Kidney (tissue), 22 donors: ENCODE measurements at places on chromosomes 16 and 17. TPM values are rescaled to one million over a fixed set of nuclear protein-coding genes. Genes with fewer than 3 reads are reported as not detected.

The TSPOAP1 gene
- 12.5 TPM for polyA plus RNA-seq

The BRICD5 gene
- polyA plus RNA-seq: 8.2 TPM

The PRKCB gene
- 0.62 TPM for polyA plus RNA-seq

The KRT36 gene
- polyA plus RNA-seq: not detected

The SPNS2 gene
- polyA plus RNA-seq: 75.1 TPM

GRCh38 chr16:11079652-11080187 is 135.4 kb downstream of the CLEC16A start:
- peak; percentile 47 for DNase-seq

DNA sequence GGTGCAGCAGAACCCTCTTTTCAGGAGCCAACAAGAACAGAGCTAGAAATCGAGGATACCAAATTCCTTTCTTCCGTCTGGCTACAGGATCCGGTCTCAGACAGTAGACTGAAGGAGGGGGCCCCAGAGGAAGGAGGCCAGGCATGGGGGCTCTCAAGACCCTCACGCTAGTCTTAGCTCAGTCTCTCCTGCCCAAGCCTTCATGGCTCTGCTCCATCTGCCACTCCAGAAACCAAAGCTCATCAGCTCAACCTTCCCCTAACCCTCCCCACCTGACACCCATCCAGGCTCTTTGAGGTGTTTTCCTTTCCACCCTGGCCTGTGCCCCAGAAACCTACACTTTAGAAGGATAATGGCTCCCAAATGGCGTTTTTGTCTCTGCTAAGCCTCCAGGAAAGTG is 6.2 kb upstream of the TMEM92 start:
- DNase-seq: no peak

DNA sequence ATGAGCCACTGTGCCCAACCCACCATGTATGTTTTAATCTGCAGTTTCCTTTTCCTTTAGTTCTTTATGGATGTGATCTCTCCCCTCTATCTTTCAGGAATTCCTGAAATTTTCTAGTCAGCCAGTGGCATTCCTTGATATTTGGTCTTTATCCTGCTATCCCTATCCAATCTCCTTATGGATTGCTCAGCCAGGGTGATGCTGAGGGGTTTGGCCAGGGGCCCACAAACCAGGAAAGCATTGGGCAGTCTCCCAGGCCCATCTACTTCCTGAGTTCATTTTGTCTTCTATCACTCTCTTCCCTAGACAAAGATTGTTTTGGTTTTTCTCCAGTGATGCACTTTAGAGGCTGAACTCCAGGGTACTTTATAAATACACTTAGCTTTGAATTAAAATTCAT is 115.9 kb downstream of the KATNIP start:
- DNase-seq: no peak

GRCh38 chr17:61942085-61942484 is 14.3 kb upstream of the INTS2 start:
- DNase-seq: no peak

DNA sequence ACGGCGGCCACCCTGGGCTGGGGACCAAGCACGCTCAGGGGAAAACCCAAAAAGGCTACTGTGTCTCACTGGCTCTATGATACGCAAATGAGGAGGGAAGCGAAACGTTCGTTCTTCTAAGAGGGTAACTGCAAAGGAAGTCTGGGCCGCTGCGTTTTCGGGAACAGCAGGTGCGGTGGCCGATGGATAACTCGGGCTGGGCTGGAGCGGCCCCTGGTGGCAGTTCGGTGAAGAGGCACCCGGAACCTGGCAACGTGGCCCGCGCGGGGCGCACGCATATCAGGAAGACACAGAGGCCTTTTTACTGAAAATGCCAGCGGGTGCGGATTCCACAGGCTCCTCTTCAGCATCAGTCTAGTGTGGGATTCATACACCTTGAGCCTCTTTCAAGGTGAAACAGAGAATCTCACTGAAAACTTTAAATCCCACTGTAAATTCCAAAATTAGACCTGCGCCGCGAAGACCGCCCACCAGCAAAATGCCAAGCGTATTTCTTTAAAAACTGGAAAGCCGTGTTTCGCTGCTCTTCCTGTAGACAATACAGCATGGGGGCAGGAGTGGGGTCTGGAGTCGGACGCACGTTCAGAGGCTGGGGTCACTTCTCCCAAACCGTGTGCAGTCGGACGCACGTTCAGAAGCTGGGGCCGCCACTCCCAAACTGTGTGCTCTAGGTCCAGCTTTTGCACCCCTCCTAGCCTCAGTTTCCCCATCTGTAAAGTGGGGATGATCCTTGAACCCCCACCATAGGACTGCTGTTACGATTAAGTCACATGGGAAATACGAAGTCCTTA is 44.4 kb upstream of the METTL9 start:
- DNase-seq: peak; percentile 91

DNA sequence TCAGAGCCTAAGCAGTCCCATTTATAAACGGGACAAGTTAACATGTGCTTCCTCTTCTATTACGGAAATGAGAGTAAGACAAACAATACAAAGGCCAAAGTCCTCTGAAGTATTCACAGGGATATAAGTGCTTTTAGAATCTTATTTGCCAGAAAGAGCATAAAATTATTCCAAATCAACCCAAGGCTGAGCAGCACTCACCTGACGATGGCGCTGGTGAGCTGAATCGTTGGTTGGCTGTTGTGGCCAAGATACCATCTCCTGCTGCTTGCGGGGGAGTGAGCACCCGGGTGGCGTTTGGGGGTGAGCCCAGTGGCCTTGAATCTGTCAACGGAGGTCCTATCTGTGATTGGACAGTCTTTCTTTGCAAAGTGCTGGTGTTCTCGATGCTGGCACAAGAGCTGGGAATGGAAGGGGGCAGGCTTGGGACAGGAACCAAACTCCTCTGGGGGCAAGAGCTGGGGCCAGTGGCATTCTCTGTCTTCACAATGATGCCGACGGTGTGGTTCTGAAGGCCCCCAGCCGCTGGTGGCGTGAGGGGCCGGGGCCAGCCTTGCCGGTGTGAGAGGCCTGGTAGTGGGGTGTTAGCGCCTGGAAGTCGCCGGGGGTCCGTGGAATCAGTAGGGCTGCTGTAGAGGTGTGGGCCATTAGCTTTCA is 9.5 kb upstream of the DHRS13 start:
- DNase-seq: no peak

- no peak for DNase-seq
These were observed 18.0 kb downstream of the WDR45B start for GRCh38 chr17:82630212-82630611.

DNA sequence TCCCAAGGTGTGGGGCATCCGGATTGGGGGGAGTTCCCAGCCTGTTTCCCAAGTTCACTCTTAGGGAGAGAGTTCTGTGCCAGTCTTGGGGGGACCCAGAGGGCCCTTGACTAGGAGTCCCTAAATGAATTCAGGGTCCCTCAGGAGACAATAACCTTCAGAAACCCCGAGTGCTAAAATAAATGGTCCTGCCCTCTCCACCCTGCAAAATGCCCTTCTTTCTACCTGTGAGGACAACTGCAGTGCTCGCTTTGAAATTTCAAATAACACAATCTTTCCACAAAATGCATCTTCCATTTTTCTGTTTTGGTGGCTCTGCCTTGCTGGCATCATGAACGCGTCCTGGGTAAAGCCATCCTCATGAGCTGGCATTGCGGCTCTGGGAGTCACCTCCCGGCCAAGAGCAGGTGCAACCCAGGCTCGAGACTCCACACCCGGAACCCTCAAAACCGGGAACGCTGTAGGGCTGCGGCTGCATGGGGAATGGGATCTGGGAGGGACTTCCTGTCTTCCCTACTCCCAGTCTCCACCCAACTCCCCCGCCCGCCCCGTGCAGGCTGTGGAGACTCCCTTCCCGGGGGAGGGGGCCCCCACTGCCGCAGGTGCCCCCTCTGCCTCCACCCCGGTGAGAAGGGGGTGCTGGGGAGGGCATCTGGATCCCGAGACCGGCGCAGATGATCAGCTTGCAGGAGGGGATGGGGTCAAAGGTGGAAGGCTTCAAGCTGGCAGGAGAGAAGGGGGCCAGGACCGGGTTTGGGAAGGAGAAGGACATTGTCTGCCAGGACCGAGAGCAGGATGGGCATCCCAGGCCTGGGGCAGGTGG is at the start of gene ZNF205:
Gene ZNF205, plus strand, starts transcription at position 529 of the 823 bp plus-strand sequence. CDS start 845 bp downstream, outside the sequence.
- peak; percentile 89 for DNase-seq

- DNase-seq: no peak
These were observed 37.7 kb downstream of the DUSP14 start for GRCh38 chr17:37527249-37527851.

- DNase-seq: no peak
These were observed 55.0 kb upstream of the TEX2 start for GRCh38 chr17:64318068-64318467.

DNA sequence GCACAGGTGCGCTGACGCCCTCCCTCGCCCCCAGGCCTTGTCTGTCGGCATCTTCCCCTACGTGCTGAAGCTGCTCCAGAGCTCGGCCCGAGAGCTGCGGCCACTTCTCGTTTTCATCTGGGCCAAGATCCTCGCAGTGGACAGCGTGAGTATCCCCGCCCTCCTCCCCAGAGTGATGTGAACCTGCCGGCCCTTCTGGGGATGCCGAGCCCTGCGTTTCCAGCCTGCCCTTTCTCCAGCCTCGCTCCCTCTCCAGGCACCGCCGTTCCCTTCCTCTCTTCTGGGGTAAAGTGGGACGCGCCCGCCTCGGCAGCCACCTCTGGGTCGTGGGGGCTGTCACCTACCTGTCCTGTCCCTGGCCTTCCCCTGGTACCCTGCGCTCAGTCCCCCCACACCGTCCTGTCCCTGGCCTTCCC is 133.9 kb upstream of the CHMP6 start:
- no peak for DNase-seq

GRCh38 chr16:2737895-2738418 is 14.5 kb upstream of the SRRM2 start:
- no peak for DNase-seq

GRCh38 chr17:49592263-49592662 is 16.6 kb downstream of the NXPH3 start:
- DNase-seq: no peak

GRCh38 chr17:66398059-66398458 is 95.6 kb downstream of the PRKCA start:
- DNase-seq: no peak

- DNase-seq: no peak
These were observed 60.0 kb downstream of the CLEC16A start for GRCh38 chr16:11004351-11004750.

- peak; percentile 89 for DNase-seq
These were observed 52.1 kb downstream of the CUEDC1 start for GRCh38 chr17:57902800-57903759.

DNA sequence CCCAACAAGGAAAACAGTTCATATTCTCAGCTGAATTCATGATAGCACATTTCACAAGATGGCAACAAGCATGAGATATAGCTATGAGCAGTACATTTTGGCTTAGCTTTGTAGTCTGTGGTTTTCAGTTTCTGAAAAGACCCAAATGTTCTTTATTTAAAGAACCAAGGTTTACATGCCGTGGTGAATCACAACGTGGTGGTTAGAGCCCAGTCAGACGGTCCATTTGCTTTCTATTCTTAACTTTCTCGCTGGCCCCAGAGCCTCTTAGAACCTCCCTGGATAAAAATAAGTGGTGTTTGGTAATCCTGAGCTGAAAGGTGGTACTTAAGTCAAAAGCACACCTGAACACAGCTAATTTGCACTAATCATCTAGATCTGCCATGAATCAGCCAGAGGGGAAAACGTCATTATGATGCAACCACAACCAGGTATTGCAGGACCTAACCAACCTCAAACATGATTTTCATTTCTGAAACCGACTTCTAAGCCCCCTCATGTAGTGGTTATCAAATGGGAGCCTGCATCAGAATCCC is 18.6 kb upstream of the HAPSTR1 start:
- DNase-seq: no peak

DNA sequence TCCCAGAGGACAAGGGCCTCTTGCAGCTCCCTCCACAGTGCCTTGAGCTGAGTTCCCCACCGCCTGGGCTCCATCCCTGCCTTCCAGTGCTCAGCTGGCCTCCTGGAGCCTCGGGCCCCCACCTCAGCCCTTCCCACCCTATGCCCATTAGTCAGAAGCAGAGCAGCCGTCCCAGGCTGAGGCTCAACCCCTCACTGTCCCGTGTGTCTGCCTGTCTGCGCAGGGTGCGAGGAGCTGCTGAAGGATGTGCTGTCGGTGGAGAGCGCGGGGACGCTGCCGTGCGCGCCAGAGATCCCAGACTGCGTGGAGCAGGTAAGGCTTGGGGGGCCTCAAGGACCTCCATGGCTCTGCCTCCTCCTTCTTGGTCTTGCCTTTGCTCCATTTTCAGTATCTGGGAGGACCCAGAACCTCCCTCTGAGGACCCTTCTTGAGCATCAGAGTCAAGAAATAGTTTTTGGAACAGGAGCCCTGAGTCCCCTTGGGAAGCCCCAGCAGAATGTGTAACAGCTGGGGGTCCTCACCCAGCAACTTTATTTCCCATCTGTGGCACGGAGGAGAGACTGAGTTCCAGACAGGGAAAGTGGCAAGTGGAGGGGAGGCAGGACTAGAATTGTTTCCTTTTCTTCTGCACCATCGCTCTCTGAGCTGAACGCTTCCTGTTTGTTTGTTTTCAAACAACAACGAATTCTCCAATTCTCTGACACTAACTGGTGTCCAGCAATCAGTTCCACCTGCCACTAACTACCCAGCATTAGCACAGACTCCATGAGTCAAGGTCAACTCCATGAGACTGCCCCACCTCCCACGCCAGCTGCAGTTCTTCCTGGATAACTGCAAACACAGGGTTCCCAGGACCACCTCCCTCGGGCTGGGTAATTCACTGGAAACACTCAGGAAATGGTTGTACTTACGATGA is 42.6 kb downstream of the RAB11FIP4 start:
- DNase-seq: no peak

DNA sequence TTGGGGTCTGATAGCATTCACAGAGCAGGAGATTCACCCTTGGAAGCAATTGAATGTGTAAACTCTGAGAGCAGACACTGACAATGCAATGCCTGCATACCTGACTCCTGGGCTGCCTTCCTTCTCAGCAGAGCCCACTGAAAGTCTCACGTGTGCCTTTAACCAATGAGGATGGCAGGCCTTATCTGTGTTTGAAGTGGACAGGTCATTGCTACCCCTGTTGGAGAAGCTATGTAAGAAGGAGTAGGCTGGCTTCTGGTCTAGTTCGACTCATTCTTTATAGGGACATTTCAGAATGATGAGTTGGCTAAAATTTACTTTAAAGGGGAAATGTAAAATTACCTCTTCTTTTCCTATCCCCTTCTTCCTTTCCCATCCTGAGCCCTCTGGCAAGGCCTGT is 446.3 kb downstream of the SLC39A11 start:
- DNase-seq: no peak

DNA sequence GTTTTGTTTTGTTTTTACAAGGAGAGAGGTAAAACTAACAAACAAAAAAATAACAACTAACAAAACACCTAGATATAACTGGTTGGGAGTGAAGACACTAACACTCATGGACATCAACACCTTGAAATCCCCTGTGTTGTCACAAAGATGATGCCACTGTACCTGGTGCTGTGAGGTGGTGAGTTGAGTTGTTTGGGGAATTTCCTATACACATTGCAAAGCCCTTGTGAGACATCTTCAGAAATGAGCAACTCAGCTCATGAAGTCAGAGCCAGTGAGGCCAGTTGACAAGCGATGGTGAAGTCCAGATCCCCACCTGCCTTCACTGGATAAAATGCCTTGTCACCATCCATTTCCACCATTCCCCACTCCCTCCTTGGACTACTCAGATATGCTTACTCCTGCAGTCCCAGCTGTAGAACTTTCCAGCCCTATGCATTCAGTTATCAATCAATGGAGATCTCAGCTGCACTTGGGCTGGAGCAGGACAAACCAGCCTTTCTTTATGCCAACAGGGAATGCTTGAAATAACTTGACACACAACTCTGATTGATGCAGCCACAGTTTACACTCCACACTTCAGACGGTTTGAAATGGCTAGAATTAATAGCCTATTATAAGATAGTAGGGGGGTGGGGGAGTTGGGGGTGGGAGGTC is 22.2 kb downstream of the ANKFN1 start:
- DNase-seq: no peak

GRCh38 chr16:77111056-77111565 is 79.9 kb upstream of the MON1B start:
- DNase-seq: no peak
